Activated effector memory CD4-positive, alpha-beta T cell treated with anti-CD3 and anti-CD28 coated beads, Interleukin-2, amount 50 U/mL, for 16 hours (primary cell): ENCODE measurements at places on chromosomes 3 and 15.
A peak's percentile ranks its signal among the peaks of the same experiment; 100 is the strongest.

DNA sequence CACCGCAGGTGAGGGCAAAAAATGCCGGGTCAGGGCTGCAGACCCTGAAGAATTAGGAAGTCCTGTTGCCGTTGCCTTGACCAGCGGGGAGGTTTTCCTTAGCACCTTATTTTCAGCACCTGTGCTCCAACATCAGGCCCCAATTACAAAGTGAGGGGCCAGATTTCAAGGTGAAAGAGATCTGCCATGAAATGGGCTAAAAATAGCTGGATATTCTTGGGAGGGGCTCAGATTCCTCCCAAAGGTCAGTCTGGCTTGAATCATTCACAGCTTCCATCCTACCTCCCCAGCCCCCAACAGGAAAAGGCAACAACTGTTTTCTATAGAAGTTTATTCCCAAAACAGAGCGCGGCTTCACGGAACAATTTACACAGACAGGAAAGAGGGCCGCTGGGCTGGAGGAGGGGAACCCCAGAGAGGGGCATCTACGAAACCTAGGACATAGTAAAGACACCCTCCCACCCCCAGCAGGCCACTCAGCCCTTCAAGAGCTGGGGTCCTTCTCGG is 941 bp upstream of the SLC26A6 start:
- no peak for DNase-seq

GRCh38 chr3:77869423-77869822 is 829.5 kb downstream of the ROBO2 start:
- DNase-seq: no peak

DNA sequence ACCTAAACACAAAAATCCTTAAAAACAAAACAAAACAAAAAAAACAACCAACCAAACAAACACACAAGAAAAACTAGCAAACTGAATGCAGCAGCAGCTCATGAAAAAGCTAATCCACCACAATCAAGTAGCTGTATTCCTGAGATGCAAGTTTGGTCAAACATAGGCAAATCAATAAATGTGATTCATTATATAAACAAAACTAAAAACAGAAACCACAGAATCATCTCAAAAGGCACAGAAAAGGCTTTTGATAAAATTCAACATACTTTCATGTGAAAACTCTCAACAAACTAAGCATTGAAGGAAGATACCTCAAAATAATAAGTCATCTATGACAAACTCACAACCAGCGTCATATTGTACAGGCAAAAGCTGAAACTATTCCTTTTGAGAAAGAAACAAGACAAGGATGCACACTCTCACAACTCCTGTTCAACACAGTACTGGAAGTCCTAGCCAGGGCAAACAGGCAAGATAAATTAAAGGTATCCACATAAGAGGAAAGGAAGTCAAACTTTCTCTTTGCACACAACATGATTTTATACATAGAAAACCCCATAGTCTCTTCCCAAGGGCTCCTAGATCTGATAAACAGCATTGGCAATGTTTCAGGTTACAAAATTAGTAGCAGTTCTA is 495.1 kb upstream of the SGO1 start:
- DNase-seq: no peak

DNA sequence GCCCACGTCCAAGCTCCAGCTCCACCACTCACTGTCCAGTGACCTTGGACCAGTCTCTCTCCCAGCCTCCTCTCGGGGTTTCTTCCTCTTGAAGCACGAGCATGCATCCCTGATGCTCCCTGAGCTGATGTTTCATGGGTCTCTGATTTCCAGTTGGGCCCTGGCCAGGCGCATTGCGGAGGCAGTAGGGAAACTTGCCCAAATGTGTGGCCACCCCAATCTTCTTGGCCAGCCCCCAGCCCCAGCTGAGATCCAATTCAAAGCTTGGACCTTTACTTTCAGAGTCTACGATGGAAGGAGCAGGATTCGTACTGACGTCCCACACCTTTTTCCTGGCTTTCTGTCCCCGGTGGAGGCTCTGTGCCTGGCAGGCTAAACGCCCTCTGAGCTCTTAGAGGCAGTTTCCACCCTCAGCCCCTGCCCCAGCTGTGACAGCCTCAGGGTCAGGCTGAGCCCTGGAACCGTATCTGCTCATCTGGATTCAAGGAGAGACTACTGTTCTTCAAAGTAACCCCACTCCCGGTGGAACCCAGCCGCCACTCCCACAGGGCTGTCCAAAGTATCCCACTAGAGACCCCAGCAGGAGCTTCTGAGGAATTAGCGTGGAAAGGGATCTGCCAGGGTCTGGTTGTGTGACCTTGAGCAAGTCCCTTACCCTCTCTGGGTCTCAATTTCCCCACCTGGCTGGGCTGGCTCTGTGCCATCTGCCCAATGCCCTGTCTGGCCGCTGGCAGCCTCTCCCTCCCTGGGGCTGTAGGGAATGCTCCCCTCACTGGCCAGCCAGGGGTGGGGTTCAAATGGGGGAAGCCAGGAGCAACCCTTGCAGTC is 37.4 kb downstream of the CPN2 start:
- DNase-seq: peak; percentile 59

DNA sequence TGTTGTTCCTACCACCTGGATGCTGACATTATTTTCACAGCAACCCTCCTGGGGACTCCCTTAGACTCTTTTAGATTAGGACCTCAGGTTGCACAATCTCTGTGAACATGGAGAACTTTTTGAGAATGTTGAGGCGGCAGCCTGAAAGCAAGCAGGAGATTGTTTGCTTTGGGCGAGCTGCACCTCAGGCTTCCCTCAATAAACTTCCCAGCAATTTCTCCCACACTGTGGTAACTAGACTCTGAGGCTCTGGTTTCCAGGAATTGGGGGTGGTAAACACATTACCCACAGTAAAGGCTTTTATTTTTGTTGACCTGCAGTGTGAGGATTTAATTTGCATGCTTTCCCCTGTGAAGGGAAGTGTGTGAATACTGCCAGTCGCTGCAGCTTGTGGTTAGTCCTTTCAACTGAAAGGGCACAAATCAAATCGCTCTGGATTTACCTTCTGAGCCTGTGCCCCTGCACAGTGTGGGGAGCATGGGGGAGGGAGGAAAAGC is 35.2 kb upstream of the SIAH2 start:
- no peak for DNase-seq

DNA sequence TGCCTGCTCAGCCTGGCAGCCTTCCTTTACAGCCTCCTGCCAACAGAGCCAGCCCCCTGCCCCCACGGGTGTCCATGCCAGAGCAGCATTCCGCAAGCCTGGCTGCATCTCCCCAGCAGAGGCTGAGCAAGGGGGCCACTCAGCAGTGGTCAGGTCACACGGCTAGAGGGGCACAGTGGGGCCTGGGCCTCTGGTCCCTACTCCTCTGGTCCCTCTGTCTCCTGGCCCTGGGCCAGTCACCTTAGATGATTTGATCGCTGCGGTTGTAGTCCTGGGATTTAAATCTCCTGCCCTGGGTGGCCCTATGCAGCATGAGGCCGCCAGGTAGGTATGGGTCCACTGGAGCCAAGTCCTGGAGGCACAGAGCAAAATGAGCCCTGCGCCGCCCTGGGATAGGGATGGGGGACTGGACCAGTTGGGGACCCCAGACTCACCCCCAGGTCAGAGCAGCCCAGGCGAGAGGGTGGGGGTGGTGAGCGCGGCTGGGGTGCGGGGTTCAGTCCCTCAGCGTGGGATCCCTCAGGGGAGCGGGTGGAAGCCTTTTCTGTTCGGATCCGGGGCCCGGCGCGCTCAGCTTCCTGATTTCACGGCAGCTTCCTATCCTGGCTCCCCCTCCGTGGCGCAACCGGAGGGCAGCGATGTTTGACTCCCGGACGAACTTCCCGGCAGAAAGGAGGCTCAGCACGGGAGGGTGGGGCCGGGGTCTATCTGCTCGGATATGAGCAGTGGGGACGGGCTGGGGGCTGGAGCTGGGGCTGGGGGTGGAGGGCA is at the start of gene ZBTB47:
Gene ZBTB47, plus strand, starts transcription at position 138 of the 771 bp plus-strand sequence. CDS start 4,659 bp downstream, outside the sequence.
- peak; percentile 65 for DNase-seq

GRCh38 chr15:73727330-73727976 is 25.7 kb downstream of the INSYN1 start:
- no peak for DNase-seq

DNA sequence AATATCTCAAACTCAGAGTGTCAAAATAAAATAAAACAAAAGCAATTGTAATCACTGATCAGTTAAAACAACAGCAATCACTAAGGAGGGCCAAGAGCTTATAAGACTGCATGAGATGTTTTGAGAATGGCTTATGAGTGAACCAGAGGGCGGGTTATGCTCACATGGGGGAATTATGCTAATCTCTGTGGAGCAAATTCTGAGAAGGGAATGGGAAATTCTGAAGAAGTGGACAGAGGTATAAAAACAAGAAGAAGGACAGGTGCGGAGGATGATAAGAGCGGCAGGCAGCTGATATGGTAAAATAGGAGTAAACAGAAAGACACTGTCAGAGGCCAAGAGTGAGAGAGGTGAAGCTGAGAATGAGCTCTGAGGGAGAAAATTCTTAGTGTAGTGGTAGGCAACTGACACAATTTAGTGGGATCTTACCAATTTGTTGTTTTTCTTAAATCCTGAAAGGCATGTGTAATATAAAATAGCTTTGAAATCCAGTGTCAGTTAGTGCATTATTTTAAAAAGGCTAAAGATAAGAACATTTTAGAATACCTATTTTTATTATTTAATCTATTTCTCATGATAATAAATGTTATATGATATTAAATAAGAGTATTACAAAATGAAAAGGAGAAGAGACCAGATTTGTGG is 133.8 kb downstream of the SPATA16 start:
- no peak for DNase-seq

DNA sequence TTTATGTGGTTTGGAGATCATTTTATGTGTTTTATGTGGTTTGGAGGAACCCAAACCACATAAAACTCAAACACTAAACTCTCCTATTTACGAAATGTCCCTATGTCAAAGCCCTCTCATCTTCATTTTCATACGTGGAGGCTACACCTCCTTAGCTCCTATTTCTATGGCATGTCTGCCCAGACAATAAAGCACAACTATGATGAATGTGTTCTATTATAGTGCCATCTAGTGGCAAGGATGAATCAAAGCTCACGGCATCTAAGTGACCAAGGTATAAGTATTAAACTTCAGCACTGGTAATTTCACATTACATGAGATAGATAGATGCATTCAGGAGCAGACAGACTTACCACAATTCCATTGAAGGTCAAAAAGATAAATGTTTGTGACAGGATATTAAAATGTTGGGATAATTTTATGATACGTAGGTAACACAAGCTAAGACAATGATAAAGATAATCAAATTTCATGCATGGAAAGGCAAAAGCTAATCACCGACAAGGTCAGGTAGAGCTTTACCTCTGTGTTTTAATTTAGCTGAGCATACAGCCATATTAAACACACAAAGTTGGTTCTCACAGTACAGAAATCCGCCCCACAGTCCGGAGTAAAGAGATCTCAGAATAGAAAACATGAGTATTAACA is 130.6 kb upstream of the FHIT start:
- no peak for DNase-seq

DNA sequence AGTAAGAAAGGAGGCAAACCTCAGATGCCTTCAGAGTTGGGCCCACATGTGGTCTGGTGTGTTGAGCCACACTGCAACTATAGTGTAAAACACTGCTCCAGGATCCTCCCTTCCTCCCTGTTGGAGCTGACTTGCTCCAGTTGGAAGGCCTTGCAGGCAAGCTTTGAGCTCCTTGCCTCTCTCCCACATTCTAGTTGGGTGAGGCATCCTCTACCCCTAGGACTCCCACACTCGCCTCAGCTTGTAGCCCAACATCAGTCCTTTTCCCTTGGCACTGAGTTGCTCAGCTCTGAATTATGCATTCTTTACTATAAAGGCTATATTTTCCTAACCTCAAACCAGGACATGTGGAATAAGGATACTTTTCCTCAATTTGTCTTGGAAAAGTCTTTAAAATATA is 143.9 kb downstream of the NECTIN3 start:
- DNase-seq: no peak

- no peak for DNase-seq
Observed at GRCh38 chr15:55742498-55742926, 440 bp downstream of the PRTG start.

- DNase-seq: no peak
Observed at GRCh38 chr3:194905696-194906095, 220.0 kb downstream of the FAM43A start.

DNA sequence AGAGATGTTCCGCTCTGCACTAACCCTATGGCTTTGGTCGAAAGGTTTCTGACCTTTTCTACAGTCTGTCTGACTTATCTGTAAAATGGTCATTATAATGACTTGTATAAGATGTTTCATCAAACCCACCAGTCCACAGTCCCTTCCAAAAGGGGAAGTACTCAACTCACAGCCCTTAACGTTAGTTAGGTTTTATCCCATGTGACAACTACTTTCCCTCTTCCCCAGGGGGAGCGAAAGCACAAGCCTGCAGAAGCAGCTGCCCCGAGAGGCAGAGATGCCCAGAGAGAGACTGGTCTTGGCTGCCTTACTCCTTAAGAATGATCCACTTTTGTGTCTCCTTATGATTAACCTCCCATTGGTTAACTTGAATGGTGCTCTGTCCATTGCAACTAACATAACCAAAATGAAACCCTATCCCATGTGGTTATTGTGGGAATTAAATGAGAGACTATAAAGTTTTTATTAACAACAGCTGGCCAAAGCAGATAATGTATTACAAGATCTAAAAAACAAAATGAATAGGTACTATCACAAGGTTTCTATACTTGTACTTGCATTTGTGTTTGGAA is 6.4 kb downstream of the ASTE1 start:
- DNase-seq: no peak

- no peak for DNase-seq
Observed at GRCh38 chr3:111331306-111331705, 210.7 kb upstream of the CD96 start.

- DNase-seq: no peak
Observed at GRCh38 chr15:73681856-73682599, 2.2 kb upstream of the CD276 start.

DNA sequence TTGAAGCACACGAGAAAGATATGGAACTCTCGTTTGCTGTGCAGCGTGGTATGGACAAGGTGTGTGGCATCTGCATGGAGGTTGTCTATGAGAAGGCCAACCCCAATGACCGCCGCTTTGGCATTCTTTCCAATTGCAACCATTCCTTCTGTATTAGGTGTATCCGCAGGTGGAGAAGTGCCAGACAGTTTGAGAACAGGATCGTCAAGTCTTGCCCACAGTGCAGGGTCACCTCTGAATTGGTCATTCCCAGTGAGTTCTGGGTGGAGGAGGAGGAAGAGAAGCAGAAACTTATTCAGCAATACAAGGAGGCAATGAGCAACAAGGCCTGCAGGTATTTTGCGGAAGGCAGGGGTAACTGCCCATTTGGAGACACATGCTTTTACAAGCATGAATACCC is 1.2 kb downstream of the MKRN3 start:
- DNase-seq: no peak
